A549 (cell line): ENCODE measurements at places on chromosomes 2 and 18.

- peak; percentile 35 for DNase-seq
Observed at GRCh38 chr2:159226059-159226461, 60.4 kb downstream of the WDSUB1 start.

GRCh38 chr2:25833566-25833965 lies 44.7 kb downstream of the ASXL2 start:
- DNase-seq: no peak

DNA sequence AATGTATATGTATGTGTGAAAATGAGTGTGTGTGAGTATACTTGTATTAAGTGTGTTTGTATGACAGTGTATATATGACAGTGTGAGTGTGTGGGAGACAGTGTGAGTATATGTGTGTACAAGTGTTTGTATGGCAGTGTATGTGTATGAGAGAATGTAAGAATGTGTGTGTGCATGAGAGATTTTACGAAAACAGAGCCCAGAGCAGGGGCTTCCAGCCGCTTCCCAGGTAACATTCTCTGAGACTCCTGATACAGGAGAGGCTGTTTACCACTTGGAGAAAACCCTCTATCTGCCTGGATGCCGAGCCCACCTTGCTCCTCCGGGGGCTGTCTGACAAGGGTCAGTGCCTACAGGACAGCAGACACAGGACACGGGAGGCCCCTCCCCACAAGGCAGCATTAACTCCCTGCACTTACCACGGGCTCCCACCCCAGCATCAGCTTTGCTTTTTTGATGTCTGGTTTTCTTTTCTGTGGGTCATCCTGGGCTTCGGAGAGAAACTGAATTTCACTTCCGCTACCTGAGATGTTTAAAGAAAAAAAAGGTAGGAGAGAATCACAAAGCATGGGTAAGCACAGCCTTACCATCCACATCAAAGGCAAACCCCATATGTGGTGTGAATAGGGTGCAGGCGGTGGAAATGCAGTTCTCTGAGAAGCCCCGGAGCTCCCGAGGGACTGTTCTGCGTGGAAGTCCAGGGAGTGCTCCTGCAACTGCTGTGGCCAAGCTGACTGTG lies 97.6 kb downstream of the UXS1 start:
- DNase-seq: no peak

- DNase-seq: no peak
Observed at GRCh38 chr2:201260302-201260800, at the start of gene CASP8. CASP8 (plus strand) TSS chr2:201260536; CDS start chr2:201266487, 5,951 bp downstream.

DNA sequence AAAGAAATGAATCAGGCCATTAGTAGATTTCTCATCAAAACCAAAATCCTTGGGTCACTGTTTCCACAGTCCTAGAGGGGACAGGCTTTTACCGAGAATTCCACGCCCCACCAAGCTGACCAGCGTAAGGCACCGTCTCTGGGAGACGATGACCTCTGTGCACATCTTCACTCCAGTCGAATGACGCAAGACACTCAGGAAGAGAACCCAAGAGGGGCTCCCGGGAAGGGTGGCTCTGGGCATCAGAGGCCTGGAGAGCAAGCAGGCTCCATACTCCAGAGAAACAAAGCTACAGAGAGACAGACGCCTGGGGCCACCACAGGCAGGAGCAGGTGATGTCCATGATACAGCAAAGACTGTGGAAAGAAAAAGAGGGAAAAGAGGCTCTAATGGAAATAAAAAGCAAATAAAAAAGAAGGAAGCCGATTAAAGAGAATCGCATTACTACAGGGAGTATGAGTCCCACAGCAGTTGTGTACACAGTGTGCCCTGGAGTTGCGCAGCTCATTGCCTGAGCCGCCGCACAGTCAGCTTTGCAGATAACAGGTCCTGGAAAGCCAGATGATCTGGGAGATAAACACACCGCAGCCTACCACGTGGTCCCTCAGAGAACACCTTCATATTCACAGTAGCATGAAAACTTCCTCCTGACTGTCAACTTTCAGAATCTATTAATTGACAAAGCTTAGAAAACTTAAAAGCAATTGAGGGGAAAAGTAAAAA lies 572.7 kb upstream of the SALL3 start:
- DNase-seq: no peak

DNA sequence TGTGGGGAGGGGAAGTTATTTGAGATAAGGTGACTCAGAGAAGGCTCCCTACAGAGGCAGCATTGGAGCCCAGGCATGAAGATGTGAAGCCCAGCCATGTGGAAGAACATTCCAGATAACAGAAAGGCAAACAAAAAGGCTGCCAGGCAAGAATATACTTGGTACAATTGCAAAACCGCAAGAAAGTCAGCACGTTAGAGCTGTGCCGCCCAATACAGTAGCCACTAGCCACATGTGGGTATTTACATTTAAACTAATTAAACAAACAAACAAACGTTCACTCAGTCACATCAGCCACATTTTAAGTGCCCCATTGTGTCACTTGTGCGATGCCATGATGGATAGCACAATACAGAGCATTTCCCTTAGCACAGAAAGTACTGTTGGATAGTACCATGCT lies 179.6 kb downstream of the SATB2 start:
- DNase-seq: no peak
